Vagina (tissue), 2 donors: ENCODE measurements at places on chromosomes 12 and 14.

- DNase-seq, result no peak
These were observed 17.6 kb upstream of the TRAF3 start for GRCh38 chr14:102759456-102760187.

- DNase-seq, result no peak
These were observed 25.5 kb downstream of the DIO3 start for GRCh38 chr14:101586531-101587430.

DNA sequence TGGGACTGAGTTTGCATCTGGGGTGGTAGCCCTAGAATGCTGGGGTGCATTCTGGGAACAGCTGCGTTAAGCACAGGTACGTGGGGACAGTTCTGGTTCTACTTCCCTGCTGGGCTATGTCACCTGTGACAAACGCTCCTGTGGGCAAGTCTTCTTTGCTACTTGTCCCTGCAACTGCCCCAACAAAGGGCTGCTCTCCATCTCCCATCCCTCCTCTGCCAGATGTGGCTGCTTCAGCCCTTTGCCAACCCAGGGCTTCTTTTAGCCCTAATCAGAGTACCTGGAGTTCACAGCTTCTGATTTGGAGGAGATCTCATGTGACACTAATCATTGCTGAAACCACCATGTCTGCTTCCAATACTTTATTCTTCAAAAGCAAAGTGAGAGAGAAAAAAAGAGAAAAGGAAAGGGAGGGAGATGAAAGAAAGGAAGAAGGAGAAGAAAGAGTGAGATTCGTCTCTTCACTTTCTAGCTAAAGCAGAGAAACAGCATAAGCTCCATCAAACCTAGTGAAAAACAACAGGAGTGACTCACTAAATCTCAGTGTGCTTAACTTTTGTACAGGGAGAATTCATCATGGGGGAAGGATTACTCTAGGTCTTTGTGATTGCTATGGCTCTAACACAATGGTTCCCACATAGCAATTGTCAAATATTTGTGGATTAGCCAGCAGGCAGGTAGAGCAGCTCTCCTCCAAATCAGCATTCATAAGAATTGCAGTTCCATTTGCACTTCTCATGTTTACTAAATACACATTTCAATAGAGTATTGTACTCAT is 174.8 kb downstream of the LRIG3 start:
- no peak for DNase-seq

- no peak for DNase-seq
These were observed 1.6 kb downstream of the FAM234B start for GRCh38 chr12:13045816-13046215.
